ENCODE measurements at places on chromosomes 6 and 20.

- DNase-seq, result no peak
Observed at GRCh38 chr6:70136996-70137395, 165.9 kb downstream of the COL9A1 start.

- DNase-seq, result no peak
Observed at GRCh38 chr6:37982317-37982716, 162.8 kb downstream of the ZFAND3 start.

DNA sequence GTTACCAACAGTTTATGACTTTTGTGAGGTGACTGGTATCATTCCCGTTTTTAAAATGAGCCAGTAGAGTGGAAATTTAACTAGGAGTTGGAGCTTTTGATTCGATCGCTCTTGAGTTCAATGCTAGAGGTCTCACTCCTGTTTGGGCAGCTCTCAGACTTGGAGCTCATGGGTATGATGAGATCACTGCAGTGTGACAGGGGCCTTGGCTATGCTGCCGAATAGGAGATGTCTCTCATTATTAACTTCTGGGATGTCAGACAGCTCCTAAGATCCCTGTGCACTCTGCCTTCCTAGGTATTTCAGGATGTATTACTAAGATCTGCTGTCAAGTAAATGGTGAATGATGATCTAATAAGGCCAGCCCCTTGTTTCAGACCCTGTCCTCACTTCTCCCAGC, 20.4 kb downstream of the AKAP12 start:
- DNase-seq, result no peak

DNA sequence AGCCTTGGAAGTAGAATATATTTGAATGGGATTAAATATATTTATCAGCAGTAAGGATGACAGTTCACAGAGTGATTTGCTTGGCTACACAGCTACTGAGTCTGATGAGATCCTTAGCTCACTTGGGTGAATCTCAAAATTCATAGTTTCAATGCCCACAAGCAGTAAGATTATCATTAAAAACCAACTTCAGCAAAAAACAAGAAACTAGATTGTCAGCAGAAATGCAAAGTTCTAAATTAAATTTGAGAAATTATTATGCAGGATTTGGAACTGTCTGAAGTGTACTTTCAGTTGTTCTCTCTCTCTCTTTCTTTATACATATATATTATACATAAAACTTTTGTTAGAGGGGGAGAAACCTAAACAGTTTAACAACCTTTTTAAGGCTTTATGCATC, 288.8 kb upstream of the SASH1 start:
- DNase-seq, result no peak

- no peak for DNase-seq
Observed at GRCh38 chr6:139687055-139687454, 312.6 kb upstream of the CITED2 start.

DNA sequence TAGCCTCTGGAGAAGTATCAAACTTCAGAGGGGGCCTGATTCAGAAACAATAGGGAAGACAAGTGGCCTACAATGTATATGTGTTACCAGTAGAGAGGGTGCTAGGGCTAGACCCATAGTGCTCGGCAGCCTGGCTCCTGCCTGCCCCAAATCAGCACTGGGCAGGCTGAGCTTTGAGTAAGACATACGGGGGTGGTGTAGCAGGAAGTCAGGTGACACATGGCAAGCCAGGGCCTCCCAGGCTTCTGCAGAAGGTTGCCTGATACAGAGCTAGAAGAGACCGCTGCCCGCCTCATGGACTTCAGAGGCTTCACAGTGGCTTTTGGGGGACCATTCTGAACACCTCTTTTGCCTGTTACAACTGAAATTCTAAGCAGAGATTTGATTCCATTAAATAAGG, 43.4 kb downstream of the RALY start:
- no peak for DNase-seq

DNA sequence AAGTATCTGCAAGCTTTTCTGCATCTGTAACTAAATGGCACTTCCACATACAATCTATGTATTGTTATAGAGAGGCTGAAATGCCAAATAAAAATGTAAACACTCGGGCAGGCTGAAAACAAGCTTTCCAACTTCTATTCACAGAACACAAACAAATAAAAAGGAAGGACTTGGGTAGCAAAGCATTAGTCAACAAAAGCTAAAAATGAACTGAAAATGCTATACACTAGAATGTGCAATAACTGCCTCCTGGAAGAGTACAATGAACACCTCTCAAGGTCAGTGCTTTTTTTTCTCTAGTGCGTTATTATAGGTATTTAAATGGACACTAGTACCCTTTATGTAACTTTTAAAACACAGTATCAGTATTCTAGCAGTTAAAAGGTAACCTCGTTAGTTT, 31.4 kb downstream of the STK38 start:
- no peak for DNase-seq

GRCh38 chr6:141736104-141736503, 396.6 kb upstream of the GJE1 start:
- no peak for DNase-seq

- DNase-seq, result no peak
Observed at GRCh38 chr20:51042064-51042463, 19.2 kb upstream of the KCNG1 start.

Data from hippocampal formation (tissue), 2 donors.